ENCODE measurements at places on chromosomes 7 and 10.
A peak's percentile ranks its signal among the peaks of the same experiment; 100 is the strongest.

- no peak for DNase-seq
These were observed 113.6 kb upstream of the AMPH start for GRCh38 chr7:38744746-38745145.

GRCh38 chr7:37709631-37710509 is 26.3 kb downstream of the GPR141 start:
- DNase-seq, result no peak

GRCh38 chr10:17607060-17607459 is 10.1 kb downstream of the HACD1 start:
- DNase-seq, result no peak

DNA sequence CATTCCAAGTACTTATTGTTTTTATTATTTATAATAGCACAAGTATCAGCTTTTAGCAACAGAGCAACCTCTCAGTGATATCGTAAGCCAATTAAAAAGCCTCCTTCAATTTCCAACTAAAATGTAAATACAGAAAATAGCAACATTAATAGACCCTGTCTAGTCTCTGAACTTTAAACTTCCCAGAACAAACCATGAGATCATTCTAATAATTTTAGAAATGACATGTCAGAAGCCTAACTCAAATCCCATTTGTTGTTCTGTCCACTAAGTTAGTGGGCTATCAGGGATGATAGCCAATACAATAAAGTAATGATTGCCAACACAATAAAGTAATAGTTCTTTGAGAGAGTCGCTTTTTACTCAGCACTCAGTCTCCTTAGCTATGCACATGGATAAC is 22.3 kb upstream of the LRRN3 start:
- no peak for DNase-seq

DNA sequence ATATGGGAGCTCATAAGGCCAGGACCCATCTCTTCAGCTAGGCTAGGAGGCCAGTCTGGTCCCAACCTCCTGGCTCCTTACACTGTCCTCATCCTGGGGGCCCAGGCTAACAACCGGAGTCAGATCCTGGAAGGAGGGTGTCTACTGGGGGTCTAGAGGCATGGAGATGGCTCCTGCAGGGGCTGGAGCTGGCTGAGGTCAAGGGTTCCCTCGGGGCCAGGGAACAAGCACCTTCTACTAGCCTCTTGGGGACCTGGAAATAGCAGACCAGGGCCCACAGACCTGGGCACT is 37.2 kb downstream of the CLRN3 start:
- no peak for DNase-seq

- DNase-seq, result no peak
These were observed 174.1 kb upstream of the YAE1 start for GRCh38 chr7:39392151-39392550.

- no peak for DNase-seq
These were observed 12.4 kb downstream of the CBX3 start for GRCh38 chr7:26213807-26214515.

DNA sequence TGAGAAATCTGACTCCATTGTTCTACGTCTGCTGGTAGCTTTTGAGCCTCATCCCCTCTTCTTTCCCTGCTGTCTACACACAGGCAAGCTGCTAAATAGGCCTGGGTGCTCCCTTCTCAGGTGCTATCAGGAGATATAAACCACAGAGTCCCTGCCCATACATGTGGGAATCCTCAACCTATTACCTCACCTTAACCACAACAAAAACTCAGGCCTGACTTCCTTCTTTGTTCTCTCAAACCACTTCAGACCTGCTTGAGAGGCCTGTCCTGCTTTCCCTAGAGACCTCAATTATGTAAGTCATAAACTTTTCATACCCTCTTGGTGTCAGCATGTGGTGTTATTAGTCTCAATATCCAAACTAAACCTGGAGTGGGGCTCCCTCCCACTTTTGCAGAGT is 75.0 kb upstream of the MAGI2 start:
- DNase-seq, result no peak

DNA sequence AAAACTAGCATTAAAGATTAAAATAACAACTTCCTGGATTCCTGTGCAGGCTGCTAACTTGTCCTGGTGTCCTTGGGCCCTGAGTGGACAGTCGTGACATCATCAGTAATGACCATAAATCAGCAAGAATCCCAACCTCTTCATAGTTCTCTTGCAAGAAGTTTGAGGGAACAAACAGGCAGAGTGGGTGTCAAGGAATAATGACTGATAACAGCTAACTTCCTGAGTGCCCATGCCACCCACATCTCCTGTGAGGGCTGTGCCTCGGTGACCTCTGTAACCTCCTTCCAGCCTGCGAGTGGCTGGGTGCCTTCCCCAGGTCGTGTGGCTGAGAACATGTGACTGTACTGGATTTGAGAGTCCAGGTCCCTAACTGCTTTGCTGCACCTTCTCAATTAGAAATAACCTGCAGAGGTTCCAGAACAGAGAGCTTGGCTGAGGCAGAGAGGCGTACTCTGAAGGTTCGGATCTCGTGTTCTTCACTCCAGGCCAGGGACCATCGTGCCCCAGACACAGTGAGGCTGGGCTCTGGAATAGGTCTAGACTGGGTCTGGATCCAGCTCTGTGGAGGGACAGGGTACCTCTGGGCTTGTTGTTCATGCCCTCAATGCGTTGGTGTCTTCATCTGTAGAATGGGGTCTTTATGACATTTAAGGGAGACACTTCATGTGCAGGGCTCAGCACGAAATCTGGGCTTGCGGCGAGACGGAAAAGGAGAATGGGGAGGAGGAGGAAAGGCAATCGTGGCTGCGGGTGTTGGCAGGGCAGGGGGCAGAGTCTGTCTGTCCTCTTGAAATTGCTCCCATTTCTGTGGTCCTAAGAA is 313.1 kb upstream of the ZNF32 start:
- no peak for DNase-seq

DNA sequence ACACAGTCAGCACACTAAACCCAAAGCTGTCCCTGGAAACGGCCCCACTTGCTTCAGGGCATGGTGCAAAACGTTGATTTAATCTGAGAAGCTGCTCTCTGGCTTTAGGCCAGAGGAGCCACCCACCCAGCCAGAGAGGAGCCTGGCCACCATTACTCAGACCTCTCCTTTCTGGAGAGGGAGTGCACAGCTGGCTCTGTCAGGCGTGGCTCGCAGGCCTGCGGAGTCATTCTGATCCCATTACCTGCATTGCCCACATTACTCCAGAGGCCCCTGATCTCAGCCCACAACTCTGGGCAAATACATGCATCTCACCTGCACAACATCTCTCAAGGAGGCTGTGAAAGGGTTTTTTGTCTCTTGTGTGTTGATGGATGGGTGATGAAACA is 370.0 kb upstream of the IGFBP3 start:
- DNase-seq, result no peak

GRCh38 chr7:29116361-29117200 is 29.8 kb downstream of the CPVL start:
- no peak for DNase-seq

DNA sequence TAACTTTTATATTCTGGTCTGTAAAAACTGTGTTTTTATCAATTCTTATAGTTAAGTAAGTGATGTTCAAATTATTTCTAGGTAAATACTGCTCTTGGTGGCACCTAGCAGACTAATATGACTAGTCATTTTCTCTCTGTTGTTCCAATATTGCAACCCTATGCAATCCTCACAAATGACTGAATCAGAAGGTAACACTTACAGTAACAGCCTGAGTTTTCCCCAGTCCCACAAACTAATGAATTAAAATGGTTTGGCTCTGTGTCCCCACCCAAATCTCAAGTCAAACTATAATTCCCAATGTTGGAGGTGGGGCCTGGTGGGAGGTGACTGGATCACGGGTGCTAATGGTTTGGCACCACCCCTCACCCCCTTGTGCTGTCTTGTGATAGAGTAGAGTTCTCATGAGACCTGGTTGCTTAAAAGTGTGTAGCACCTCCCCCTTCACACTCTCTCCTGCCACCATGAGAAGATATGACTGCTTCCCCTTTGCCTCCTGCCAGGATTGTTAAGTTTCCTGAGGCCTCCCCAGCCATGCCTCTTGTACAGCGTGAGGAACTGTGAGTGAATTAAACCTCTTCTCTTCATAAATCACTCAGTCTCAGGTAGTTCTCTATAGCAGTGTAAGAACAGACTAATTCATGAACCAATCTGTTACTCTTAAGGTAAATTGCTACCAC is 43.5 kb downstream of the MTPN start:
- DNase-seq, result no peak

DNA sequence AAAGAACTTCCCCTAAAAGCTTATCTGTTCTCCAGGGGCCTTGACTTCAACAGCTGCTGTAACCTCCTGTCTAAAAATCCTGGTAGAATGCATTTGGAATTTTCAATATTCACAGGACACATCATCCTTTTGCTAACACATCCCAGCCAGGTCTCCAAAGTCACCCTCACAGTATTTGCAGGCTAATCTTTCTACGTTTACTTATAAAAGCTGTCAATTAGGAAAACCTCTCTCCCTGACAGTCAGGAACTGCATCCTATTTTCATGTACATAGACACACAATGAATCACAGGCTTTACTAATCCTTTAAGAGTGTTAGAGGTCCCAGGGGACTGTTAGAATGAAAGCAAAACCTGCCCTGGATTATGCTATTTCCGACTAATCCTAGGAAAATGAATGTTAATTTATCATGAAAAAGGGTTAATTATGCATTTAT is 102.2 kb downstream of the GFRA1 start:
- DNase-seq, result no peak

GRCh38 chr7:149772956-149773434 is 393 bp downstream of the ZNF467 start:
- DNase-seq, result no peak

GRCh38 chr10:4776234-4776638 is 49.8 kb upstream of the AKR1E2 start:
- no peak for DNase-seq

GRCh38 chr7:27199849-27200760 is at the start of gene HOXA13:
HOXA13 (minus strand) TSS chr7:27200091; CDS start chr7:27200077, 14 bp downstream.
- peak; percentile 56 for DNase-seq

DNA sequence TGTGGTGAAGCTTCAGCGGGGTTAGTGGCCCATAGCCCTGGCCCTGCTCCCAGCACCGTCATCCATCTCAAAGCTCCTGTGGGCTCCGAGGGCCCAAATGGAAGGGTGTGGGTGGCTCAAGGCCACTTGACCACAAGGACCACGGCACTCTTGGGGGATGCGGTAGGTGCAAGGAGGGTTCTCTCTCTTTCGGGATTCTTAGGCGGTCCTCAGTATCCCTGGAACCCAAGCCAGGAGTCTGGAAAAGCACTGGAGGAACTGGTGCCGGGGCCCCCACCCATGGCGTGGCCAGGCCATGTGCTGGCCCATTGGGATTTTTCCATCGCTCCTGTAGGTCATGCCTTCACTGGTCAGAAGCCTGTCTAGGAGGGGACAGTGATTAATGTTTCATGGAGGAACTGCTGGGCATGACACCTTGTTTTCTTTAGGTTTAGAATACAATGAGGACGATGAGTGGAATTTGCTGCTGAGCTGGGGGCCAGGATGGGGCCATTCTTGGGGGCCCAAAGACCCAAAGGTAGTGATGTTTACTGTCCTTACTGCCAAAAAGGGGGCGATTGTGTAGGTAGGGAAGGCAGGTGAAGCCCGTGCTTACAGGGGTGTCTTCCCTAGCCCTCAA is 16.7 kb downstream of the AQP1 start:
- DNase-seq, result no peak

- peak; percentile 19 for DNase-seq
These were observed at the start of gene SFXN4 for GRCh38 chr10:119165171-119166117. SFXN4 (minus strand) TSS chr10:119165714; CDS start chr10:119165647, 67 bp downstream.

DNA sequence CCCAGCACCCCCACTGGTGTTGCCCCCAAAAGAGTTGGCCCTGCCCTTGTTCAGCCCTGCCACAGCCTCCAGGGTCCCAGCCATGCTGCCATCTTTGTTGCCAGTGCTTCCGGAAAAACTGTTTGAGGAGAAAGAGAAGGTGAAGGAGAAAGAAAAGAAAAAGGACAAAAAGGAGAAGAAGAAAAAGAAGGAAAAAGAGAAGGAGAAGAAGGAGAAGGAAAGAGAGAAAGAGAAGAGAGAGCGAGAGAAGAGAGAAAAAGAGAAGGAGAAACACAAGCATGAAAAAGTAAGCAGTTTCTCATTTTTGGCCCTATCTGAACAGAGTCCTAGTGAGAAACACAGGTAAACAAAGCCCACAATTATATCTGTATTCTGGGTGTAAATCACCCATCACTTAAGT is 89.0 kb upstream of the GATA3 start:
- no peak for DNase-seq

GRCh38 chr7:130901209-130901783 is 167.3 kb upstream of the KLF14 start:
- DNase-seq, result no peak

GRCh38 chr10:85377029-85377806 is 989.4 kb downstream of the GRID1 start:
- DNase-seq, result no peak

DNA sequence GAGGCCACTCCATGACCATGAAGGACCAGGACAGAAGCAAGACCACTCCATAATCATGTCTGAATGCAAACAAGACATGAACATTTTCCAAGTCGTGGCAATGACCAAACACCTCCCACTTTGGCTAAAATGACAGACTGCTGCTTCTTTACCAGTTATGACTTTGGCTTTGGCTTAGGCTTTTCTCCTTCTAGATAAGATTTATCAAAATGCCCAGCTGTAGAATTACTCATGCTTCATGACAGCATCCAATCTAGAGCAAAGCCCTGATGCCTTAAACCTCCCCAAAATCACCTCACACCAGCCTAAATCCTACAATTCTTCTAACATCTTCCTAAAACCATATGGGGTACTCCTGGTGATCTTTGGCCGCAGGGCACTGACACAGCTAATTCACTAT is 102.1 kb downstream of the VPS41 start:
- no peak for DNase-seq

- no peak for DNase-seq
These were observed 29.5 kb upstream of the HSPB1 start for GRCh38 chr7:76272851-76273497.

DNA sequence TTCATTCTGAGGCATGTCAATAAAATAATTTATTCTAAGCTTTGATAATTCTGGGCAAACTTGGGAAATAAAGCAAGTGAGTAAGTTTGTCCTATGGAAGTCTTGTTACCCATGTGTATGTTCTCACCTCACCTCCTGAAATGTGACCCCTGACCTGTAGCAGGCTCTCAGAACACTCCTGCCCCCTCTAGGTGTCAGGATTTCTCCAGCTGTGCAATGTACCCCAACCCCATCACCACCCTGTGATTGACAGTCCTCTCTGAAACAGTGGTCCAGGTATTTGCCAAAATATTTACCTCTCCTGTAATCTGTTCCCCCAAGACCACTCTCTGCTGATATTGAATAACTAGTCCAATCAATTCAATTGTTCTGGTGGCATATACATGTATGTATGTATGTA is 122.6 kb upstream of the PTER start:
- DNase-seq, result no peak

- DNase-seq, result no peak
These were observed 1228.6 kb upstream of the SORCS1 start for GRCh38 chr10:108393089-108393488.

GRCh38 chr10:51472154-51472553 is 227.2 kb downstream of the CSTF2T start:
- DNase-seq, result no peak

GRCh38 chr7:96508371-96508770 is 186.5 kb upstream of the SLC25A13 start:
- DNase-seq, result no peak

DNA sequence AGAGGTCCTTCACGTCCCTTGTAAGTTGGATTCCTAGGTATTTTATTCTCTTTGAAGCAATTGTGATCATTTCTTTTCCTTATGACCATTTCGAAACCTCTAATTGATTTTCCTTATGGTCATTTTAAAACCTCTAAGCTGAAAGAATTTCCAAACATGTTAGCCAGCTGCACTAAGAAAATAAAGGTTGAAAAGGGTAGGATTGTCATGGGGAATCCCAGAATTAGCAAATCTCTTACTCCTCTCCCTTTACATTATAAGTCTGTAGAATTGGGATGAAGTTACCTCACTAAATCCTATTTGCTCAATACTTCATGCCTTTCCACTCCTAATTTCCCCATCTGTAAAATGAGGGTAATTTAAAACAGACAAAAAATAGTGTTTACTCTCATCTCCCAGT is 79.5 kb downstream of the FAM185A start:
- DNase-seq, result no peak
